ENCODE measurements at places on chromosomes 12 and 14.
A peak's percentile ranks its signal among the peaks of the same experiment; 100 is the strongest.

GRCh38 chr14:54893151-54893760 lies 9.4 kb downstream of the GCH1 start:
- peak; percentile 44 for ATAC-seq

DNA sequence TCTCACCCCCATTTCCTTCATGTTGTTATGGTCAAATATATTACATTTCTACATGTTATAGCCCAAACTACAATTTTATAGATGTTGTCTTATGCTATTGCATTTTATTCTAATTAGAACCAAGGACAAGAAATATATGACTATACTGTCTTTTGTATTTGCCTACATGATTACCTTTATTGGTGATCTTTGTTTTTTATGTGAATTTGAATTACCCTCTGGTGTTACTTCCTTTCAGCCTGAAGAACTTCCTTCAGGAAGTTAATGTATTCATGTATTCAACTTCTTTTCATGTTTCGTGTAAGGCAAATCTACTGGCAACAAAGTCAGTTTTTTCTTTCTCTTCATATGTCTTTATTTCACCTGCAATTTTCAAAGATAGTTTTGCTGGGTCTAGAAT lies 8.7 kb upstream of the B3GNT4 start:
- ATAC-seq, result no peak

DNA sequence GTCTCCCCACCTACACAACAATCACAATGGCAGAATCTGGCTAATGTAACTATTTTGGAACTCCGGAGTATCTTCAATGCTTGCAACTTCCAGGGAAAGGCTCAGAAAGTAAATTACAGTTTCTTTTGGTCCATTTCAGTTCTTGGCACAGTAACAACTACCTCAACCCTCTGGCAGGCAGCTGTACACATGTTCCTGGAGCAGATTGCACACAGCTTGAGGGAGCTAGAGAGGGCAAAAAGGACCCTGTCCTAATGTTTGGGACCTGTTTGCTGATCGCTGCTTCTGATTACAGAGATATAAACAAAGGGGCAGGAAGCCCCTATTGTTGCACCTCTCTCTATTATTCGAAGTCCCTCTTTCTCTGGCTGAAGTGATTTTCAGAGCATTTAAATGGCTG lies 35.2 kb upstream of the SLC38A1 start:
- no peak for ATAC-seq

GRCh38 chr14:105940534-105941225 lies 414.3 kb downstream of the TMEM121 start:
- ATAC-seq, result no peak

DNA sequence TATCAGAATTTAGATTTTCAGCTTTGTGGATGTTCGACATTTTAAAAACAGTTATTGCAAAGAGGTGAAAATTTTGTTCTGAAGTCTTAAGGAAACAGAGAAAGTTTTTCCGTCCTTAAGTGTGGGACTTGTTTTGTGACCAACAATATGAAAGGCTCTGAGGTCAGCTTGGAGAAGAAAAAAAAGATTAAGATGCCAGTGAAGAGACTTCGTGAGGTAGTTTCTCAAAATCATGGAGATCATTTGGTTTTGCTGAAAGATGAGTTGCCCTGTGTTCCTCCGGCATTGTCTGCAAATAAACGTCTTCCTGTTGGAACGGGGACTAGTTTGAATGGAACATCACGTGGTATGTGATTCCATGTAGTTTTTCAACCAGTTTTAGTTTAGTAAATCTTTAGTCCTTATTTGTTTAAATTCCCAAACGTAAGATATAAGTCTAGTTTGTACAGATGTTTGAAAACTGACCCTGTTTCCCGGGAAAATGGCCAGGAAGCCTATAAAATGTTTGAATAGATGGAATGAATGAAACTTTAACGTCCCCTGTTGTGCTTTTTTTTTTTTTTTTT lies 682 bp downstream of the KIAA0586 start:
- ATAC-seq, result peak; percentile 15

DNA sequence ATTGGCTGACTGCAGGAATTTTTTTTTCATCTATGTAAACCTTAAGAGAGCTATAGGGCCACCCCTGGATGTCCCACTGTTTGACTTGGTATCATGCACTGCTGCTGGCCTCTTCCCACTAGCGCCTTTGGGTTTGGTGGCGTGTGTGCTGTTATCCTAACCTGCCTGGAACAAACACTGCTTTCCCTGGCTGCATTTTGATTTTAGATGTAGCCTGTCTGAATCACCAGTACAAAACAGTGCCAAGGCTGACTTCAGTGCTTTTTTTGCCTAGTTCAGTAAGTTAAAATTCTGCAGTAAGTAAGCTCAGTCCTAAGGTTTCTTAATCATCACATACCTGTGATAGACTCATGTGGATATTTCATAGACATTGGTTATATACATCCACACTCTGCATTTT lies 99.2 kb downstream of the EML1 start:
- ATAC-seq, result no peak

GRCh38 chr12:100591979-100592378 lies 18.5 kb downstream of the GAS2L3 start:
- ATAC-seq, result no peak

DNA sequence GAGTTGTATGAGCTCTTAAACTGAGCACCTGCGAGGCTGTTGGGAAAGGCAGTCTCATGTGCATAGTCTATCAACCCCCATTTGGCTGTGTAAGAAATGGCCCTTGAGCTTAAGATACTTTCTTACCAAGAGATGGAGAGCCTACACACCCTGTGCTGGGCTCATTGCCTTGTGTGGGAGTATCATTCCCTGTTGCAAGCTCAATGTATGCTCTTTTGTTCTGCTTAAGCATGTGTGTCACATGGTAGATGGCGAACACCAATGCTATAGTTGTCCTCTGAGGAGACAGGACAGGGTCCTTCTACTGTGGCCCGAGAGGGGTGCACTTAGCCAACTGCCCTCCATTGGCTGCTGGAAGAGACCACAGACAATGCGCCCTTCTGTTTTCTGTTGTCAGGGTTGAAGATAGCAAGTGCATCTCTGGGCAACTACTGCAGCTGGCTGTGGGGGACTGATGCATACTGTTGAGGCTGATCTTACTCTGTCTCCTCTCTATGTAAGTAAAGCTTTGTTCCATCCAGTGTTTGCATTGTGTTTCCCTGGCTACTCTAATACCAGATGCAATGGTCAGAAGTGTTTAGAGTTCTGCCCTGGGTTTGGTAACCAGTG lies 79.5 kb downstream of the PTPRB start:
- ATAC-seq, result no peak

DNA sequence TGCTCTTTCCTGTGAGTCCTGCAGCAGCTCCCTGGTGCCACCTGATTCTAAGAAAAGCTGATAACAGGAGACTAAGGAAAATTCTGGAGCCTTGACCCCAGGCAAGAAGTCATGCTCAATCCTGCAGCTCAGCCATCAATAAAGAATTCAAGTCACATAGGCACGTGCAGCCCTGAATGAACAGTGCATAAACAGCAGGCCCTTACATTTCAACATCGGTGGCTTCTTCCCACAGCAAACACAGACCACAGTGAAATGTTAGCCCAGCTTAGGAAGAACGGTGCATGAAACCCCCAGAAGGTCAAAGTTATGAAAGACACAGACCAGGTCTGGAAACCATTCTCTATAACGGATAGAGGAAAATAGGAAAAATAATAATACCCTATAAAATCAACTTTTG lies 10.5 kb downstream of the CINP start:
- no peak for ATAC-seq

- no peak for ATAC-seq
These were observed 160.3 kb upstream of the FKBP4 start for GRCh38 chr12:2634471-2634870.

DNA sequence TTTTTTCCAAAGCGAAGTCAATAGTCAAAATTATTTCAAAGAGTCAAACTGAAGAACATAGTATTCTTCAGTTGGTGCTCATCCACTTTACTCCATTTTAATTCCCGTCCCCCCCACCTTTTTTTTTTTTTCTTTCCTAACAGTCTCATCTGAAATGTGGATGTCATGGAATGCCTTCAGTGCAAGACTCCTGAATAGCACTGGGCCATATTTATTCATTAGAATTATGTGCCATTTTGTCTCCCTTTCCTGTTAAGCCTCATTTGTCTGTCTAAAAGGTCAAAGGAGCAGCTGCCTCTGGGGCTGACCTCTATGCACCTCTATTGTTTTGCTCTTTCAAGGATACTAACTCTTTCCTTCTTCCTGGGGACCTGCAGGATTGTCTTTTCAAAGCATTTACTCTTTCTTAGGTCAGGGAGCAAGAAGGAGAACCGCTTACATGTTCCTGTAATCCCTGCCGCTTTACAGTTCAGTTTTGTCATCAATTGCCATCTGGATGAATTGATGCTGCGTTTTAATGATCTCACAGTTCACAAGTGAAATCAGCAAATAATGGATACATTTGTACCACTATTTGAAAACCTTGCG lies 310.6 kb downstream of the NPAS3 start:
- peak; percentile 60 for ATAC-seq

- peak; percentile 30 for ATAC-seq
These were observed 28.1 kb upstream of the CFL2 start for GRCh38 chr14:34742270-34743115.
